ENCODE measurements at places on chromosomes 4 and X. TPM values are rescaled to one million over a fixed set of nuclear protein-coding genes. Genes with fewer than 3 reads are reported as not detected.

RBM46 gene
- total RNA-seq = not detected

TGIF2LX gene
- total RNA-seq = not detected

NRK gene
- total RNA-seq = not detected

GYG2 gene
- not detected for total RNA-seq

- DNase-seq = no peak
Observed at GRCh38 chr4:95758001-95758400, 81.9 kb upstream of the PDHA2 start.

DNA sequence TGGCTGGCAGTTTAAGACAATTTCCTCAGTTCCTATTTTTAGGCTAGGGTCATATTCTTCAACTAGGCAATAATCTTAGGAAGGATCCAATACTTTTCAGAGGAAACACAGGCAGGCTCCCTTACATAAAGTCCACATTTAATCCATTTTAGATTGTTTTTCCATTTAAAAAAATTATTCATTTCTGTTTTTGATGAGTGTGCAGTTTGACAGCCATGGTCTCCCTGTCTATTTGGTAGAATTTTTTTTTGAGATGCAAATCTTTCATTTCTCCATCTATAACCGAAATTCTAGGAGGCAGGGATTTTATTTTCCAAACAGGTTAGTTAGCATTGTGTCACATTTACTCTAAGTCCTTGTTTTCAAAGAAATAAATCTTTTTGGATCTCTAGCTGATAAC is 326.8 kb downstream of the PPP4R3C start:
- no peak for DNase-seq

GRCh38 chr4:155161357-155161756 is 47.1 kb upstream of the NPY2R start:
- DNase-seq = no peak

DNA sequence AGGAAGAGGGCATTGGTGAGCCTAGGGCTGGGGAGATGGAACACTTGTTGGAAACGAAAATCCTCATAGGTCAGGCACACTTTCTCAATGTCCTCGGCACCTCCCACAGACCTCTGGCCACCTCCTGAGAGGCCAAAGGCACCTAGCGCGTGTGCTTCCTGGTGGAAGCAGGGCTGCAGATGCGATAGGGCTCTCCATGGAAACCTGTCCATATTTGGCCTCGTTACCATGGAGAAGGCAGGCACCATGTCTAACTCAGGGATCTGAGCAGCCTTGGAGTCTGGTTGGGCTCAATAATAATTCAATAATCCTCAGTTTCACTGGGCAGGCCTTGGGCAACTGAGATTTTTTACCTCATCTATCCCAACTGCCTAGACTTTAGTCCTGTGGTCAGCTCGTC is 58.3 kb downstream of the RAI2 start:
- no peak for DNase-seq

- no peak for DNase-seq
Observed at GRCh38 chrX:111511477-111511876, at the start of gene SERTM2. Gene SERTM2, plus strand, starts transcription at chrX:111511645. Its CDS starts 7,213 bp downstream, at chrX:111518858.

- no peak for DNase-seq
Observed at GRCh38 chr4:185096032-185096653, 46.9 kb upstream of the SLC25A4 start.

- no peak for DNase-seq
Observed at GRCh38 chr4:100130491-100130890, 59.8 kb downstream of the DDIT4L start.

DNA sequence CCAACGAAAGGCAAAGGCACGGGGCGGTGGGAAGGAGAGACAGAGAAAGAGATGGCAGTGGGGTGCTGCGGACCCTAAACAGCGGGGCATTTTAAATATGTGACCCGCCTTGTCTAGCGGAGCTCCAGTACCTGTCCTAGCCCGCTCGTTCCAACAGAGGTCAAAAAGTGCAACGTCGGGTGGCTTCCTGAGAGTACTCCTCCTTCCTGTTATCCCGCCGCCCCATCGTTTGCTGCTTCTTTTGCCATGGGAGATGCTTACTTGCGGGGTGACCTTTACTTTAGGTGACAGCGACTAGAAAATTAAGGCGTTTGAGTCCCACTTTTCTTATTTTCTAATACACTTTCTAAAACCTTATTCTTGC is 735 bp downstream of the NRK start:
- DNase-seq = no peak
